Osteocyte (in vitro differentiated cells): ENCODE measurements at places on chromosomes 1 and 21. TPM values are rescaled to one million over a fixed set of nuclear protein-coding genes. Genes with fewer than 3 reads are reported as not detected.

DNA sequence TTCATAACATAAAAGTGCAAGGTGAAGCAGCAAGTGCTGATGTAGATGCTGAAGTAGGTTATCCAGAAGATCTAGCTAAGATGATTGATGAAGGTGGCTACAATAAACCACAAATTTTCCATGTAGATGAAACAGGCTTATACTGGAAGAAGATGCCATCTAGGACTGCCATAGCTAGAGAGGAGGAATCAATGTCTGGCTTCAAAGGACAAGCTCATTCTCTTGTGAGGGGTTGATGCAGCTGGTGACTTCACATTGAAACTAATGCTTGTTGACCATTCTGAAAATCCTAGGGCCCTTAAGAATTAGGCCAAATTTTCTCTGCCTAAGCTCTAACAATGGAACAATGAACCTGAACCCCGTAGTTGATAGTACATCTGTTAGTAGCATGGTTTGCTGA is 34.0 kb downstream of the FLVCR1 start:
- no peak for DNase-seq
- peaks cover 63% of the 10 kb centered on the region for H3K36me3 ChIP-seq
- H3K4me1 ChIP-seq, result no peaks in the 10 kb centered on the region
- no peak overlapping the region for H3K4me3 ChIP-seq
- H3K27ac ChIP-seq, result no peak overlapping the region

DNA sequence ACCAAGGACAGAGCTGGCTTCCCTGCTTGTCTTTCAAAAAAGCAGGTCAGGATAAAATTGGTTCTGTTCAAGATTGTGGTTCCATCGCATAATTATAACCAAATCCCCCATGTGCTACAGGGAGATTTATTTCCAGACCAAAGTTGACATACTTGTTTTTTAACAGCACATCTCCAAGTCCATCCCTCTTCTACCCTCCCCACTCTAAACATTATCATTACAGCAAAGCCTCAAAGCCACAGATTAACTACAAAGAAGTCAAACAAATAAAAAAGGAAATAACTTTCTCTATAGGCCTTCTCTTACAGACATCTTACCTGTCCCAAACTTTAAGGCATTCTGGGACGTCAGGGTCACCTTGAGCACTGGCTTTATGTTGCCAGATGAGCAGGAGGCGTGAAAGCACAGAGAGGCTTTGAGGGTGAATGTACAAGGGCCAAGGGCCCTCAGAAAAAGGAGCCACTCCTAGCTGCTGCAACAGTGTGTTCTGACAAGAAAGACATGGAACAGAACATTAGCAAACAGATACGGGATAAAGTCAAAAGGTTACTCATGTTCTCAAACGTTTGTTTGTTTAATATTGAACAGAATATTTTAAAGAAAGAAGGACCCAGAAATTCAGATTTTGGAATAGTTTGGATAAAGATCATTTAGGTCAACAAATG is 31.2 kb downstream of the UBR4 start:
- DNase-seq, result no peak
- no peaks in the 10 kb centered on the region for H3K4me1 ChIP-seq
- H3K4me3 ChIP-seq, result no peak overlapping the region
- no peaks in the 10 kb centered on the region for H3K27me3 ChIP-seq

DNA sequence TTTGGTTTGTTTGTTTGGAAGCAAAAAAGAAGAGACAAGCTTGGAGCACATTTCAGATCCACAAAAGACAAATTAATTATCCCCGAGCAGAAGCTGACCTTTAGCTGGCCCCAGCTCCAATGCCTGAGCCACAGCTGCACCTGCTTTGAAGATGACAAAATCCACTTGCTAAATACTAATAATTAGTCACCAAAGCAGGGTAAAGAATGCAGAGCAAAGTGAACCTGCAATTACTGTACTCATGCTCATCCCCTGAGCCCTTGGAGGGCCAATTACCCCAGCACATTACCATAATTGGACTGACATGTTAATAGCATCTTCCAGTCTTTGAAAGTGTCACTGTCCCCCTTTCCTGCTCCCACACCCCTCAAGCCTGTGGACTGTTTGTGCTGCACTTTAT is 38.2 kb upstream of the KCND3 start:
- H3K4me1 ChIP-seq, result no peaks in the 10 kb centered on the region
- H3K27me3 ChIP-seq, result no peaks in the 10 kb centered on the region
- DNase-seq, result no peak
- no peaks in the 10 kb centered on the region for H3K36me3 ChIP-seq
- H3K4me3 ChIP-seq, result no peak overlapping the region
- no peak overlapping the region for H3K27ac ChIP-seq

DNA sequence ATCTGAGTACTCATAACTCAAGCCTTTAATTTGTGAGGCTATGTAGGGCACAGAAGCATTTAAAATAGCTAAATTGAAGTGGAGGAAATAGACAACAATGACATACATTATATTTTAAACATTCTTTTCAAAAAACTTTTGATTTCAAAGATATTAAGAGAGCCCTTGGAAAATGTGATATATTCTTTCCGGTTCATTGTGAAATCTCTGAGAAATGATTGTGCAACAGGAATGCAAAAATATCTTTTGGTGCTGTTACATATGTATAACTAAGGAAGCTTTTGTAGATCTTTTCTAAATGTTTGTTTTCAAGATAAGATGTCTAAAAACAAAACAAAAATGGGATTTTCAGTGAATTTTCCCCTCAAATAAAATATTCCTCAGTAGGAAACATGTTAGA is 185.2 kb downstream of the LEPR start:
- no peak overlapping the region for H3K27ac ChIP-seq
- no peak overlapping the region for H3K4me3 ChIP-seq
- peaks cover 6% of the 10 kb centered on the region for H3K36me3 ChIP-seq
- H3K4me1 ChIP-seq, result peaks cover 2% of the 10 kb centered on the region
- H3K27me3 ChIP-seq, result no peaks in the 10 kb centered on the region
- DNase-seq, result no peak

- H3K36me3 ChIP-seq, result no peaks in the 10 kb centered on the region
- no peak for DNase-seq
- peaks cover 17% of the 10 kb centered on the region for H3K4me1 ChIP-seq
- H3K27me3 ChIP-seq, result peaks cover 25% of the 10 kb centered on the region
- H3K27ac ChIP-seq, result no peak overlapping the region
- H3K4me3 ChIP-seq, result no peak overlapping the region
These were observed 36.9 kb upstream of the OR2B11 start for GRCh38 chr1:247494767-247495166.

GRCh38 chr1:242203262-242203661 is 204.4 kb upstream of the MAP1LC3C start:
- no peaks in the 10 kb centered on the region for H3K27me3 ChIP-seq
- no peak overlapping the region for H3K27ac ChIP-seq
- H3K36me3 ChIP-seq, result no peaks in the 10 kb centered on the region
- H3K4me3 ChIP-seq, result no peak overlapping the region
- no peak for DNase-seq
- H3K4me1 ChIP-seq, result no peaks in the 10 kb centered on the region

DNA sequence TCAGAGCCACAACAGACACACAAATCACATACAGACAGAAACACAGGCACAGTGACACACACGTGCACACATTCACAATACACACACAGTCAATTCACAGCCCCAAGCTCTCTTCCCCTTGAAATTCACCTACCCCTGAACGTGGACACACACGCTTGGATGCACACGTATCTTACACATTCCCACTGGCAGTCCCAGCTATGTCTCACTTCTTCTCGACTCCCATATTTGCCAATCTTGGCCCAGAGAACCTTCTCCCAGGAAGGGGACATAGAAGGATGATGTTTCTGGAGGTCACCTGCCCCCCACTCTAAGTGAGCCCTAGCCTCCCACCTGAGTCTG is 1.6 kb downstream of the CRYBG2 start:
- peaks cover 7% of the 10 kb centered on the region for H3K27me3 ChIP-seq
- no peak for DNase-seq
- H3K4me3 ChIP-seq, result no peak overlapping the region
- H3K27ac ChIP-seq, result no peak overlapping the region
- no peaks in the 10 kb centered on the region for H3K36me3 ChIP-seq

- peaks cover 5% of the 10 kb centered on the region for H3K27me3 ChIP-seq
- no peak overlapping the region for H3K27ac ChIP-seq
- DNase-seq, result peak; percentile 66
- H3K4me3 ChIP-seq, result no peak overlapping the region
- peaks cover 5% of the 10 kb centered on the region for H3K4me1 ChIP-seq
These were observed 32.6 kb downstream of the B3GALT5 start for GRCh38 chr21:39645331-39645730.

GRCh38 chr1:234871039-234871709 is 257.5 kb downstream of the TOMM20 start:
- no peak for DNase-seq
- no peaks in the 10 kb centered on the region for H3K36me3 ChIP-seq
- no peaks in the 10 kb centered on the region for H3K27me3 ChIP-seq
- H3K4me1 ChIP-seq, result peaks cover 8% of the 10 kb centered on the region

The KIRREL1 gene
- total RNA-seq, result 122 TPM in 2 replicates

The PLA2G2D gene
- not detected in 2 replicates for total RNA-seq
